ENCODE measurements at places on chromosomes 2 and 18.
A peak's percentile ranks its signal among the peaks of the same experiment; 100 is the strongest.

GRCh38 chr2:16139663-16140615 lies 199.6 kb downstream of the MYCN start:
- DNase-seq, result no peak

- DNase-seq, result no peak
Observed at GRCh38 chr18:1246827-1247226, 342.2 kb downstream of the ADCYAP1 start.

DNA sequence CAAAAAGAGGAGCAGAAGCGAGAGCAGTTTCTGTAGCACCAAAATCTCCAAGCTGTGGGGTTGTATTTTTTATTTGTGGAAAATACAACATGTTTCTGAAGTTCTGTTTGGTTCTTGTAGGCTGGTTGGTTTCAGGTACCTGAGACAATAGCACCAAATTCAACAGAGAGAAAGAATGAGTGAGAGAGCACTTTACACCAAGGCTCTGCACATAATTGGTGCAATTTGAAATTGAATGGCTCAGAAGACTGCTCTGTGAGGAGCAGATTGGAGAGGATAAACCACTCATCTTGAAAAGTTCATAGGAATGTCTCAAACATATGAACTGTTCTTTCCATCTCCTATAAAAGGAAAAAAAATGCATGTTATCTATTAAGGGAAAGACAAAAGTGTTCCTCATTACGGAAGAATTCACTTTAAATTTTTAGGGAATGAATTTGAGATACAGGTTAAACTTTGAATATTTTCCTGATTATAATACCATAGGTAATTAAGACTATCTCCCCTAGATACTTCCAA lies 175.1 kb downstream of the ATAD2B start:
- DNase-seq, result no peak

DNA sequence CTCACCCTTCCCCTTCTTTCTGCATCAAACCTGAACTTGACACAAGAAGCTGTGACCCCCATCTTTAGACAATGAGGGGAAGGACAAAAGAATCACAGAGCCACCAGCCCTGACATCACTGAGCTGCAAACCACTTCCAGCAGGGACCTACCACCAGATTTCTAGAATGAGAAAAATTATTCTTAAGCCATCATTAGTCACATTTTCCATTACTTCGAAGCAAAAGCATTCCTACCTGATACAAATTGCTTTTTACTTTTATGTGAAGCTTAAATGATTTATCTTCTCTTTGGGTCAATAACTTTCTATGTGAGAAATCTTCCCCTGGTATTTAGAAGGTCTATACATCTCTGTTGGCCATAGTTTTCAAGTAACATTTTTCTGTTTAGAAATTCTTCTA lies 134.8 kb downstream of the TCF4 start:
- DNase-seq, result no peak

- DNase-seq, result no peak
Observed at GRCh38 chr2:127631541-127631996, 14.4 kb upstream of the GPR17 start.

DNA sequence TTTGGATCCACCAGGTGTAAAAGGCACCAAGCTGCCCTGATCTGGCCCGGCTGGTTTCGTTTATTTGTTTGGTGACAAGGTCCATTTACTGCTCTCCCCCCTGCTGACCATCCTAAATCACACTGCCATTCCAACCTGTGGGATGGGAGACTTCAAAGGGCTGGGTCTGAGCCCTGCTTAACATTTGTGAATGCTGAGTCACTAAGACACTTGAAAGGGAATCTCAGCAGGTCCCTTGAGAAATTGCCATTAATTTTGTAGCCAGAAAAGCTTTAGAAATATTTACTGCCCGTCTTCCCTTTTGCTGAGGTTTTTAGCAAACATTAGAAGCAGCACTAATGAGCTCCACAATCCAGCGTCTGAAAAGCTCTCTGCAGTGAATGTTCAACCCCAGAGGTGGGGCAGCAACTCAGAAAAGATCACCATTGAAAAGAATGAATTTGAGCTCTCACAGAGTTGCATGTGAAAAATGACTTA lies 133.8 kb downstream of the ARL4C start:
- no peak for DNase-seq

DNA sequence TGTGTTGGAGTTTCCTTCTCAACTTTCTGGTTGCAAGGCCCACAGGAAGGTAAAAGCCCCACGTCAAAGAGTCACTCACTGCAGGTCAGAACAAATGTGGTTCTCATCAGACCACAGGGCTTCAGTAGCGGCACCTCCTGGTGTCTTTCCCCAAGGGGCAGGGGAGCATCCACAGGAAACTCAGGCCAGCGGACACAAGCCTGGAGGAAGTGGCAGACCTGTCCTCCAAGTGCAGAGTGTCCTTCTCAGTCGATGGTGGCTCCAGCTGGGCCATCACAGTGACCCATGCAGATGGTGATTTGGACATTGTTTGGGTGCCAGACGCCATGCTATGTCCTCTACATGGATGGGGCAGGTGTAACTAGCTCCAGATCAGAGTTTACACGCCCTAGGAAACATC lies 84.9 kb downstream of the ACKR3 start:
- no peak for DNase-seq

GRCh38 chr2:189285962-189286645 lies 106.5 kb upstream of the COL5A2 start:
- DNase-seq, result no peak

GRCh38 chr2:239391286-239392071 lies 9.3 kb downstream of the HDAC4 start:
- DNase-seq, result no peak

- no peak for DNase-seq
Observed at GRCh38 chr2:28322981-28323396, 69.7 kb upstream of the FOSL2 start.

GRCh38 chr2:180463608-180464007 lies 456.5 kb upstream of the CWC22 start:
- no peak for DNase-seq

- DNase-seq, result no peak
Observed at GRCh38 chr2:60104514-60105505, 448.6 kb downstream of the BCL11A start.

GRCh38 chr2:175228179-175228578 lies 46.7 kb upstream of the ATP5MC3 start:
- no peak for DNase-seq

- DNase-seq, result no peak
Observed at GRCh38 chr2:101655702-101656422, 41.6 kb upstream of the MAP4K4 start.

DNA sequence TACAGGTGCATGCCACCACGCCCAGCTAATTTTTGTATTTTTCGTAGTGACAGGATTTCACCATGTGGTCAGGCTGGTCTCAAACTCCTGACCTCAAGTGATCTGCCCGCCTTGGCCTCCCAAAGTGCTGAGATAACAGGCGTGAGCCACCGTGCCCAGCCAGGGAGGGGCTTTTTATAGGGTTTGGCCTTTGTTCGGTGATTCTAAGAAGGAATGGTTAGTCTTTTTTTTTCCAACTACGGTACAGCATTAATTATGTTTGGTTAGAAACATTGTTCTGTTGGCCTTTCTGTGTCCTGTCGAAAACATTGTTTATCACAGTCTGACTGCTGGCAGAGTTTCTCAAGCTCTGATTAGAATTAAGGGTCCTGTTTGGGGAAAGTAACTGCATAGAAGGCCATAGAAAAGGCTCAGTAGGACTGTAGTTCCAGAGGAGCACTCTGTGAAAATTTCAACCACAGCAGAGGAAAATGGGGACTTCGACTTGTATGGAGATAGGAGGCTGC lies 19.3 kb upstream of the SMCHD1 start:
- DNase-seq, result peak; percentile 87

GRCh38 chr2:39730685-39731302 lies 48.3 kb downstream of the THUMPD2 start:
- DNase-seq, result no peak

- peak; percentile 59 for DNase-seq
Observed at GRCh38 chr2:130836501-130837174, at the start of gene ARHGEF4. Gene ARHGEF4, plus strand, starts transcription at chr2:130836914. Its CDS starts 40 bp downstream, at chr2:130836954.

GRCh38 chr2:230905448-230906421 lies 19.3 kb downstream of the GPR55 start:
- DNase-seq, result peak; percentile 60

- DNase-seq, result no peak
Observed at GRCh38 chr2:65309699-65310098, 82.1 kb downstream of the ACTR2 start.

GRCh38 chr18:22829781-22830180 lies 103.3 kb upstream of the RBBP8 start:
- no peak for DNase-seq

- no peak for DNase-seq
Observed at GRCh38 chr2:109724533-109725460, 69.3 kb upstream of the RGPD5 start.

DNA sequence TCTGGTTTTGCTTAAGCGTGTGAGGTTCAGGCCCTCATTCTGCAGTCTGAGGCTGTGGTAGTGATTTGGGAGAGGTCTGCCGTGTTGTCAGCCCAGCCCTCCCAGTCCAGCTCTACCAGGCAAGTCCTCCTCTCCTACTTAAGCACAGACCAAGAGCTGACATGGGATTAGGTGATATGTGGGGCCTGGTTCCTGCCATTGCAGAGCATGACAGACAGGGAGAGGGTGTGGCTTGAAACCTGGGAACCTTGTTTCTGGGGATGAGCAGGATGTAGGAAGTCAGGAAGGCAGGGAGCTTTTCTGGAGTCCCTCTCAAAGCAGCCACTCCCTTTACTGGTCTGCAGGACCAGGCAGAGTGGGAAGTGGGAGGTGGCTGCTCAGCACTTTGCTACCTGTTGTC lies 38.6 kb downstream of the PTPRM start:
- DNase-seq, result no peak

- DNase-seq, result no peak
Observed at GRCh38 chr2:180652794-180653193, 327.6 kb upstream of the UBE2E3 start.

GRCh38 chr18:24546307-24546706 lies 85.9 kb downstream of the HRH4 start:
- no peak for DNase-seq

- no peak for DNase-seq
Observed at GRCh38 chr2:60796573-60797509, 40.8 kb downstream of the PAPOLG start.

Data from Peyer's patch (tissue), 4 donors.